ENCODE measurements at places on chromosomes 2 and 18.

GRCh38 chr2:193885419-193885818 is 1690.7 kb upstream of the TMEFF2 start:
- no peak for DNase-seq

- no peak for DNase-seq
Measured at GRCh38 chr18:6004683-6005082, 109.4 kb upstream of the TMEM200C start.

GRCh38 chr2:226754821-226755604 is 44.6 kb downstream of the IRS1 start:
- DNase-seq, result no peak

- DNase-seq, result no peak
Measured at GRCh38 chr2:102304711-102305611, 6.4 kb upstream of the IL1RL1 start.

GRCh38 chr2:201907563-201907881 is 101.2 kb downstream of the CDK15 start:
- no peak for DNase-seq

GRCh38 chr2:70596293-70596692 is 42.7 kb upstream of the TGFA start:
- no peak for DNase-seq

GRCh38 chr2:220894069-220894468 is 678.0 kb downstream of the EPHA4 start:
- DNase-seq, result no peak
